ENCODE measurements at places on chromosomes 12 and 14. TPM values are rescaled to one million over a fixed set of nuclear protein-coding genes. Genes with fewer than 3 reads are reported as not detected.

Gene KRT71
- not detected for total RNA-seq

Gene EEF1AKMT3
- total RNA-seq, result 12.1 TPM

Gene SYCP3
- total RNA-seq, result not detected

Gene OTOGL
- total RNA-seq, result 0.59 TPM

Gene OTUB2
- 3.0 TPM for total RNA-seq

Gene PRR13
- 98.8 TPM for total RNA-seq

Data from prostate gland (tissue), 2 donors.